ENCODE measurements at places on chromosomes 3 and 15.

DNA sequence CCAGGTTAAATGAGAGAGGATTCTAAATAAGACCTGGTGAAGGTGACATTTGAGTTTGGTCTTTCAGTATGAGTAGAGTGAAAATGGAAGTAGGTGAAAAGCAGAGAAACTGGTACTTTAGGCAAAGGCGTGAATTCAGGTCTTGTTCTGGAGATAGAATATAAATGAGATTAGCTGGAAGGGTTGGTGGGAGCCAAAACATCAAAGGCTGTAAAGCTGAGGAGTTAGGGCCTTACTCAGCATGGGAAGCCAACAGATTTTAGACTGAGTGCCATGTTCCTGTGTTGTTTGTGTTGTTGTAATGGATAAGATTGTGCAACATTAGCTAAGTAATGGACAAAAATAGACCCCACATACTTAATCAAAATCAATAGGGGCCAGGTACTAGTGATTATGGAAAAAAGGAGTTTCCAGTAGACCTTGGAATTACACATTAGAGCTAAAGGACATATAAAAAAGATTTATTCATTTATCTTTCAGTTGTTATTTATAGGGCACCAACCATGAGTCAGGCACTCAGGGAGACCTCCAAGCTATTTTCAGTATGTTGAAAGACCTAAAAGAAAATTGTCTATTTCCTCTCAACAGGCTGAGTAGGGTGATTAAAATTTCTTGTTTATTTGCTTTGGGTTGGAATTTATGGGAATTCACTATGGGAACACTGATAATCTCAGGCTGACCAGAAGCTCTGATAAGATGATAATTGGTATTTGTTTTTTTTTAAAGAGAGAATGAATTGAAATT lies 20.8 kb downstream of the ARL14 start:
- peak; percentile 82 for DNase-seq

- no peak for DNase-seq
Measured at GRCh38 chr15:93656041-93656440, 567.0 kb upstream of the RGMA start.

DNA sequence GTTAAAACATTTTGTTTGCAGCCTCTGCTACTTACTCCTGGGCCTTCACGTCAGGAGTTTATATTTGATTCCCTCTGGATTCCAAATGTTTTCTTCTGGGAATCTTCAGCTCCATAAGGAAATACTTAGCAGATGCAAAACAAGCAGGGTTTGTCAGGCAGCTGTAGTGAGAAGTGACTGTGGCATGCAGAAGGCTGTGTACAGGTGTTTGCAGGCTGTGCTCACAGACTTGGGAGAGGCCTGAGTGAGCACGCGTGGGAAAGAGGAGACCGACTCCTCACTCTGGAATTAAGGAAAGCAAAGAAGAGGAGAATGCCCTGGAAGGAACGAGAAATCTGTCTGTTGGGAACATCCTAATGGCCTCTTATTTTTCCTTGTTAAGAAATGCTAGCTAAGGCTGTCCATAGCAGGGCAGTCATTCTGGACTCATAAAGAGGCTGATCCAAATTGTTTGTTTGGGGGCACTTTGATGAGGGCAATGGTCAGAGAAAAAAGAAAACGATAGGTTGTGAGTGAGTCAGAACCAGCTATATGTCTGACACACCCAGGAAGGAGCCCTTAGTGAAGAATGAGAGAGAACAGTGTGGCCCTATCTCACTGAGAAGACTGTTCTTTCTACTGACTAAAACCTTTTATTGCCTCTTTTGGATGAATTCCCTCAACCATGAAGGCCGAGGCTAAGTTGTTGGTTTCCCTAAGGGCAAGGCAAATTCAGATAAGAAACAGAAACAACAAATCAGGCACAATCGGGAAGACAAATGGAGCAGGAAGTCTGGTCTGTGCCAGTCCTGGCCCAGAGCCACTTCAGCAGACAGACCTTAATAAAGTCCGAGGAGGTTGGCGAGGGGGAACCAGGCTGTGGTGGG lies 82.6 kb downstream of the TGFBR2 start:
- peak; percentile 57 for DNase-seq

- peak; percentile 14 for DNase-seq
Measured at GRCh38 chr15:45205192-45205591, 17.4 kb upstream of the SHF start.

- DNase-seq: no peak
Measured at GRCh38 chr15:58314593-58315216, 117.1 kb upstream of the LIPC start.

DNA sequence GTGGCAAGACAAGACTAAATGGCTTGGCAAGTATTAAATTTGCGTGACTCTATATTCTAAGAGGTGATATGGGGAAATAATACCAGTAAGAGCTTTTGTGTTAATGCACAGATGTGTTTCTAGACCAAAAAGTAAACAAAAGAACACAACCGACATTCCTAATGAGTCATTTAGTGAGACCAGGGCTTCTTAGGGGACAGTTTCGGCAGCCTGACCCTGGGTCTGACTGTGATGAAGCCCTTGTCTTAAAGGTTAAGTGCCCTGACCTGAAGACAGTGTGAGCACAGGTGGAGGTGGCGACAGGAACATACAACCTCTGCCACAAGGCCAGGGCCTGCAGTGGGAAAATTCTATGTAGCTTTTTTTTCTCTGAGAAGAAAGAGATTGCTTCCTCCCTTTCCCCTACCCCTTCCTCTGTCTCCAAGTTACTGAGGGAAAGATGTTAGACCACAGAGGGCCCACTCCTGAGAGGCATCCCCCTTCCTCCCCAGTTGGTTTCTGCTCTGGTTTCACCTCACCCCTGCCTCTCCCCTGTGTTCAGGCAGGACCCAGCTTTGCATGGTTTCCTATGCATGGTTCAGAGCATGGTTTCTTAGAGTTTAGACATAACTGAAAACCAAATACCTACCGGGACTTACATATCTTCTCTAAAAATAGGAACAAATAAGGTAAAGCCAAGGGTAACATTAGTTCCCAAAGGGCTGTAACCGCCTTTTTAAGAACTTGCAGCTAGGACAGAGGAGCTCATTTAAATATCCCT lies 24.8 kb upstream of the CMTM7 start:
- peak; percentile 22 for DNase-seq
